NCI-H2227 treated with DMSO at 0.1 percent for 48 hours (cell line): ENCODE measurements at places on chromosomes 1 and 21.

DNA sequence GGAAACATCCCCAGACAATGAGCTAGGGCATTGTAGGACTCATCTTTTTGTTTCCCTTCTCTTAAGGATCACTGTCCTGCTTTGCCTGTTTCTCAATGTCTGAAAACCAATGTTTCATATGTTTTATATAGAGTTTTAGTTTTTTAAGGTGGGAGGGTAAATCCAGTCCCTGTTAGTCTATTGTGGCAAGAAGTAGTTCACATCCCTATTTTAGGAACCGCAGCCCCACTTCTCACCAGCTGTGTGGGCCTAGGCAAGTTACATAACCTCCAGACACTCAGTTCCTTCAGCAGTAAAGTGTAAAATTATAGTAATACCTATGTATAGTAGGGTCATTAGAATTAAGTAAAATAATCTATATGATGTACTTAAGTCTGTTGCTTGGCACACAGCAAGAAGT is 105.8 kb upstream of the WLS start:
- DNase-seq = no peak

- DNase-seq = no peak
Measured at GRCh38 chr1:29349871-29350491, 113.7 kb downstream of the PTPRU start.

GRCh38 chr1:180928331-180929230 is 15.9 kb downstream of the KIAA1614 start:
- DNase-seq = no peak

DNA sequence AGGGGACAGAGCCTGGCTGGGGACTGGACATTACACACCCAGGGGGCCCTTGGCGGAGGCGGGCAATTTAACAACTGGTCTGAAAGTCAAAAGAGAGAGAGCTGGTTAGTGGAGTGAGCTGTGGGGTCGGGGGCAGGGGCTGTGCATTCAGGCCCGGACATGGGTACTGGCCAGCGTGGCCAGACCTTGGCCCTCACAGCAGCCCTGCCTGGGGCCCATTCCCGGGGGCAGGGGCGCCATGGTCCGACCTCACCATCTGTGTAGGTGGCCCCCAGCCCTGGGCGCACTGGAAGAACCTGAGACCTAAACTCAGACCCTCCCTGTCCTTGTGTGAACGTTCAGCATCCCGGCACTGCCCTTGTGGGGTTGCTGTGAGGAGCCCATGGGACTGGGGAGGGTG is 5.0 kb downstream of the CLDN19 start:
- DNase-seq = no peak

GRCh38 chr1:215682232-215682631 is 115.1 kb downstream of the KCTD3 start:
- no peak for DNase-seq

- no peak for DNase-seq
Measured at GRCh38 chr1:40610156-40610555, 55.3 kb downstream of the RIMS3 start.

DNA sequence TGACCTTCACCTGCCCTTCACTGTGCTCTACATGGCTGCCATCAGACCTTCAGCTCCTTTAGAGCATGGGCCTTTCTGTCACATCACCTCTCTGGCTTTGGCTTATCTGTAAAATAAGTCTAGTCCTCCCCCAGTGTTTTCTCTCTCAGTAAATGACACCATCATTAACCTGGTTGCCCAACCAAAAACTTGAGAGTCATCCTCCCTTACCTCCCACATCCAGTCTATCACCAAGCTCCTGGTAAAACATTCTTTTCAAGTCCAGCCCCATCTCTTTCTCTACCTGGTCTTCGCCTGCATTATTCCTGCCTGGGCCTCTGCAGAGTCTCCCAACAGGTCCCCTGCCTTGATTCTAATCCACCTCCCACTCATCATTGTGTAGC is 13.1 kb downstream of the SLC26A9 start:
- no peak for DNase-seq

DNA sequence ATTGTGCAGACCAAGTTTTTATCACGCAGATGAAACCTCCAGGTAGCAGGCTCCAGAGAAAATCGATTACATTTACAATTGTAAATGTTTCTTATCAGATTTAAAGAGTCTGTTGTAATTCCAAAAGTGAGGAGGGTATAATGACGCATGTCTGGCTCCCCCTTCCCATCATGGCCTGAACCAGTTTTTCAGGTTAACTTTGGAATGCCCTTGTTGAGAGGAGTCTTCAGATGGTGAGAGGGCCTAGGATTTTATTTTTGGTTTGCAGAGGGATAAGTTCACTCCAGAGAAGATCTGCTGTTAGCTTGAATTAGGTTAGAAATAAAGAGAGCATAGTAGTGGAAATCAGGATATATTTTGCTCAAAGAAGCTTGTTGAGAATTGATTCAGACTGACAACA is 1028.3 kb upstream of the B3GALT2 start:
- DNase-seq = no peak

DNA sequence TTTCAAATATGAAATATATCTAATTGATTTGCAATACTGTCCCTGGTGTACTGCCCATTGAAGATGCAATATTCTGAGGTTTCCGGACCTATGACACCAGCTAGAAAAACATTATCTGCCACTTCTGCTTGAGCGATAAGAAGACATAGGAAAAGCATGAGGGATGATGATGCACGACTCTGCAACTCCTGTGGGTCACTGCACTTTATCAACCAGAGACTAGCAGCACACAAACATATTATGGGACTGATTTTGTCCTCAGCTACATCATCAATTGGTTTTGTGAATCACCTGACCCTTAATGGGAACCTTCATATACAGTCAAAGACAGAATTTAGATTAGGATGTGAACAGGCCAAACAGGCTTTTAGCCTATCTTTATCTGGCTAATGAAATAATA is 13.8 kb upstream of the KCNA3 start:
- no peak for DNase-seq

GRCh38 chr1:165659581-165659895 is 28.5 kb downstream of the MGST3 start:
- no peak for DNase-seq

GRCh38 chr1:159866066-159866465 is 3.6 kb upstream of the VSIG8 start:
- no peak for DNase-seq

GRCh38 chr1:105585791-105586190 is 1470.7 kb upstream of the PRMT6 start:
- DNase-seq = no peak

- DNase-seq = no peak
Measured at GRCh38 chr1:107019166-107019565, 37.3 kb upstream of the PRMT6 start.

GRCh38 chr1:79617777-79618176 is 611.2 kb upstream of the ADGRL4 start:
- no peak for DNase-seq

DNA sequence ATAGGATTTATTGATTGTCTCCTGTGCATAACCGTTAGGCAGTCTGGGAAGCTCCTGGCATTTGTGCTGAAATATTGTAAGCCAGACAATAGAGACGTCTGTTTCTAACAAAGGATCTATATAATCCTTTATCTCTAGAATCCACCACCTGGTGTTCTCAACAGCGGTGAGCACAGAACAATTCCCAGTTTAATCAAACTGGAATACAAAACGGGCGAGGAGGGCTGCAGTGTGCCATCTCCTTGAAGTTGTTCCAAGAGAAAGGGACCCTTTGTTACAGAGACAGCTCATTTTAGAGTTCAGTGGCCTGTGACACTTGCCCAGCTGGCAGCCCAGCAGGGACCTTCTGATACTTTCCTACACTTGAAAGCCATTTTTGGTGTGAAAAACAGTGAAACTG is 162.8 kb upstream of the IVNS1ABP start:
- DNase-seq = peak; percentile 87
